ENCODE measurements at places on chromosomes 1 and 21.
A peak's percentile ranks its signal among the peaks of the same experiment; 100 is the strongest.

- DNase-seq: no peak
Observed at GRCh38 chr1:40281853-40282252, 23.8 kb downstream of the ZMPSTE24 start.

- DNase-seq: no peak
Observed at GRCh38 chr1:173255214-173255813, 48.2 kb upstream of the TNFSF4 start.

DNA sequence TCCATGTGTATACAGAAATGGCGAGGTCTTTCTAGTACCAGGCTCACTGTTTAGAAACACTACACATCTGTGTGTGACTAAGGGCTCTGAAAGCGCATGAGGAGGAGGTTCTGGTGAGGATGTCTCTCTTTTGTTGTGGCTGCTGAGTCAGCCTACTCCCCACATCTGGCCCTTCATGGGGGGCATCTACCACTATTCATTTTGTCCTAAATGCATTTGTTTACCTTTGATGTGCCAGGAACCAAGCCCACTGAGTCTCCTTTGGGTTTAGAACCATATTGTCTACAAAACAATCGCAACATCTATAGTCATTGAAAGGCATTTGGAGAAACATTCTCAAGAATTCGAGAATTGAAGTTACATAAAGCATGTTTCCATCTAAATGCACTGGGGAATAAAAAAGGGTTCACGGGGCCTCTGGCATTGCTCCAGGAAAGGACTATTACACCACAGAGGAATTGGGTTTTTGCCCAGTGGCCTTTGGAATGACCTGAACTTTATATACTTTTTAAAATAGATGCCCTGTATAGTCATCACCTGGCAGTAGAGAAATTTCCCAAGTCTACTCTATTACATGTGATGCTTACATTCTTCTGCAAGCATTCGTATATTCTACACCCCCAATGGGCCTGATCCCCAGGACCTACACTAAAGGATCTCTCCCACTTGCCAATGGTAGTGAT, 35.1 kb upstream of the ADORA3 start:
- no peak for DNase-seq

- DNase-seq: no peak
Observed at GRCh38 chr1:17045634-17046333, 8.0 kb downstream of the SDHB start.

DNA sequence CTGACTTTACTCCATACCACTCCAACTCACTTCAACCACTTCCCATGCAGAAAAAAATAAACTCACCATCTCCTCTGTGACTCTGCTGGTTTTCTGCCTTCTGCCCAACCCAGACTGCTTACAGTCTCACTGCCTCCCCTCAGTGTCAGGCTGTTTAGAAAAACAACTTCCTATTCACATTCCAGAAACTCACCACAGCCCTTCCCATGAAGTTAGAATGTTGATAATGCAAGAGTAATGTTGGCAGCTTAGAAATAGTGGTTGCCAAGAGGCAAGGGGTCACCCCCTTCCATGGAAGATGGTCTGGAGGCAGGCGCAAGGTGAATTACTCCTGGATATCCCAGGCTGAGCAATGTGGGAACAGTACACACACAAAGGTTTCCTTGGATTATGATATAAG, at the start of gene SELP:
SELP (minus strand) TSS at position 119 of the 400 bp plus-strand sequence; CDS start at position 69, 50 bp downstream.
- DNase-seq: no peak

DNA sequence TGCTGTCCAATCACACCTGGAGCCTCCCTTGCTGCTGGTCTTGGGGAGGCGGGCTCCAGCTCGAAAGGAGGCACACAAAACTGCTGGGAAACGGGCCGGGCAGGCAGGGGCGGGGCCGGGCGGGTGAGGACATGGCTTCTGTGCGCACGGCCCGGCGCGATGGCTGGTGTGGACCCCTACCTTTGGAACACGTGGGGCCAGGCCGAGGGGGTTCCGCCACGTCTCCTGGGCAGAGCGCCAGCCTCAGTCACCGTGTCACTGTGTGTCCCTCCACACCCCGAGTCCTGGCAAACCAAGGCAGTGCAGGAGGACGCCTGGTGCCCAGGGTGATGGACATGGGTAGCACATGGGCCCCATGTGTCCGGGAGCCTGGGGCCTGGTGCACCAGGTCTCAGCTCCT, 42.0 kb upstream of the ADARB1 start:
- DNase-seq: no peak

DNA sequence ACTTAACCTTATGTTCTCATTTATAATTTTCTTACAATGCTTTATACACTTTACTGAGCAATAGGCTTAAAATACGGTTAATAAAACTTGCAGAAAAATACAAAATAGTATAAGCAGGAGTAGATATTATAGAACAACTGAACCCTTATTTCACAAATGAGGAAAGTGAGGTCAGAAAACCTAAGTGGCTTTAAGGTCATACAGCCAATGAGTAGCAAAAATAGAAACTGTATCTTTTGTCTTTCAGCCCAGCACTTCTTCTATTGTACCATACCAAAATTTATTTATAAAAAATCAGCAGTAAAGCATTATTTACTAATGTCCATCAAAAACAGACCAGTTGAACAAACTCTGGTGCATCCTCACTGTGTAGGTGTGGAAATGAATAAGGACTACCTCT, 11.6 kb downstream of the FBXO42 start:
- no peak for DNase-seq

DNA sequence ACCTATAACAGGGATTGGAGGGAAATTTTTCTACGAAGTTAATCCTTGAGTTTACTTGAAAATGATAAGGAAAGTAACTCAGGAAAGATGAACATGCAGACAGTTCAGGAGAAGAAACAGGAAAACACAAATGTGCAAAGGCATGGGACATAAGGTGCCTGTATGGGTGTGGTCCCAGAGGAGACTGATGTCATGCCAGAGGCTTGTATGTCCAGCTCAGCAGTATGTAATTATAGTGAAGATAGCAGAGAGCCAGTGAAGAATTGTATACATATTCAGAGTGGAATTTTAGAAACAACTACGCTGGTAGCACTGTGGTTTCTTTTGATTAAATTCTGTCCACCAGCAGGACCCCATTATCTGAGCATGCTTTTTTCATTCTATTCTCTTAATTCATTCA, 179.5 kb downstream of the LRRC7 start:
- no peak for DNase-seq

DNA sequence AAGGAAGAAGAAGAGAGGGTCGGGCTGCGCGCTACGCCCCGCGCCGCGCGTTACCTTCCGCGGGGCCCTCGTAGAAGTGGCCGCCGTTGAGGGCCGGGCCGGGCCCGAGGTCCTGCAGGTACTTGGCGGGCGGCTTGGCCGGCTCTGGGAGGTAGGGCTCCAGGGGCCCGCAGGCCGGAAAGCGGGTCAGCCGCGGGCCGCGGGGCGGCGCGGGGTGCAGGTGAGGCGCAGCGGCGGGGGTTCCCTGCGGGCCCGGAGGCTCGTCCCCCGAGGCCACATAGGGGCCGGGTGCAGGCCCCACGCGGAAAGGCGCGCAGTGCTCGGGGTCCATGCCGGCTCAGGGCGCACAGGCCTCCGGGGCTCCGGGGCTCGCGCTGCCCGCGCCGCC, 196 bp downstream of the ALX3 start:
- DNase-seq: no peak

GRCh38 chr1:114097109-114097508, 56.6 kb downstream of the SYT6 start:
- no peak for DNase-seq

DNA sequence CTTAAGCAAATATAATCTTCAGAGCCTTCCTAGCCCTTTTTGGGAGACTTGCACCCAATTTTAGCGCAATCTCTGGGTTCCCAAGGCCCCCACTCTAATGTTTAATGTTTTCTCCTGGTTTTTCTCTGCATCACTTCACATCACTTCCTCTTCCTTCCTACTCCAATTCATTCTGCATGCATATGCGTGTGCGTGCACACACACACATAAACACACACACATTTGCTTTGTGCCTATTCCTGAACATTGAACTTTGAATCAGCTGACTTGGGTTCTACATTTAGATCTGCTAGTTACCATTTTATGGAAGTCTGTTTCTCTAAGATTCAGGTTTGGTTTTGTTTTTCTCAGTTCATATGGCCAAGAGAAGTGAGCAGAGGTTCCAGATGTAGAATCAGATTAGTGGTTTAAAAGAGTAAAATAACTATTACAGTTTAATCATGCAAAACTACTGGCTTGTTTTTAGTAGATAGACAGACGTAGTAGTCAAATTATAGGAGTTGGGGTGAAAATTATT, 7.4 kb upstream of the EDEM3 start:
- no peak for DNase-seq

- DNase-seq: no peak
Observed at GRCh38 chr1:110091791-110092190, 20.5 kb upstream of the UBL4B start.

- no peak for DNase-seq
Observed at GRCh38 chr1:197908716-197909220, 6.3 kb downstream of the C1orf53 start.

- no peak for DNase-seq
Observed at GRCh38 chr1:22045604-22046228, 6.8 kb upstream of the CDC42 start.

DNA sequence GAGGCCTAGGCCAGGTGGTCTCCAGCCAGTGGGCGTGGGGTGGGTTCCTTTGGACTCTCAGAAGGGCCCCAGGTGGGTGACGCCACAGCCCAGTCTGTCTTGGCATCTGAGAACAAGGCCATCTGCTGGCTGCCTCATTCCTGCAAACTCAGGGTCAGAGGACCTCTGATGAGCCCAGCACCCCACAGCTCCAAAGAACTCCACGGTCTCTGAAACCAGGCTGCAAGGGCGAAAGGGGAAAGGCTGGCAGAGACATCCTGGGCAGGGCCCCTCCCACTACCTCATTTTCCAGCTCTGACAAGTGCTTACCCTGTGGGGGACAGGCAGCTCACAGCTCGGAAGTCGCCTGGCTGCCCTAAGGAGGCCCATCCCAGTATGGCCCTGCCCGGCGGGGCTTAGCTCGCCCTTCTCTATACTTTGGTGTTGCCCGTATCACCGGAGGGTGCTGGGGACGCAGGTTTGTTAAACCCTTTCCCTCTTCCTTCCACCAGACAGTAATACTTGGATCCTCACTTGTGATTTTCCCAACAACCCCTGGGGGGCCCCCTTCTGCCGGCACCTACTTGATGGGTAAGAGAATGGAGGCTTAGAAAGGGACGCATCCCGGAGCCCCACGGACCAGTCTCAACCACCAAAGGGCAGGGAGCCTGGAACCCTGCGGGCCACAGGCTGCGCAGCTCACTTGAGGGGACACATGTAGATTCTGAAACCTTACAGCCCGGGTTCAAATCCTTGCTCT, 10.9 kb upstream of the EDN2 start:
- DNase-seq: peak; percentile 57

All from activated T-cell treated with anti-CD3 and anti-CD28 coated beads, Interleukin-2, amount 50 U/mL, for 48 hours (primary cell).